ENCODE measurements at places on chromosomes 12 and 14.

DNA sequence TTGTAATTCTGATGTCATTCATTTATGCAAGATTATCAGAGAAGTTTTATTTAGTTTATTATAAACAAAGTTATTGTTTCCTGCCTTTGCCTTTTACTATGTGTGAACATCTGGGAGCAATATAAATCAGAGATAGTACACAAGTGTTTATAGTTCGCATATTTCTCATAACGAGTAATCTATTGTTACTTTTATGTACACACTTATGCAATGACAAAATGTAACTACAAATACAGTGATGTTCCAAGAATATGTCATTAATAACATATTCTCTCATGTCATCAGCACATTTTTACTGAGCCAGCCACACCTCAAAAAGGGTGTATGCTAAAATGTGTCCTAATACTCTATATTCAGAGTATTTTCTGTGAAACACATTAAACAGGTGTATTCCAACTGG lies 243.2 kb downstream of the ALX1 start:
- no peak for DNase-seq

GRCh38 chr14:27506272-27506671 lies 908.4 kb upstream of the NOVA1 start:
- DNase-seq, result no peak

- no peak for DNase-seq
Observed at GRCh38 chr12:63849106-63849620, 4.7 kb downstream of the SRGAP1 start.

- DNase-seq, result peak; percentile 66
Observed at GRCh38 chr14:35814371-35815005, 5.4 kb upstream of the RALGAPA1 start.

DNA sequence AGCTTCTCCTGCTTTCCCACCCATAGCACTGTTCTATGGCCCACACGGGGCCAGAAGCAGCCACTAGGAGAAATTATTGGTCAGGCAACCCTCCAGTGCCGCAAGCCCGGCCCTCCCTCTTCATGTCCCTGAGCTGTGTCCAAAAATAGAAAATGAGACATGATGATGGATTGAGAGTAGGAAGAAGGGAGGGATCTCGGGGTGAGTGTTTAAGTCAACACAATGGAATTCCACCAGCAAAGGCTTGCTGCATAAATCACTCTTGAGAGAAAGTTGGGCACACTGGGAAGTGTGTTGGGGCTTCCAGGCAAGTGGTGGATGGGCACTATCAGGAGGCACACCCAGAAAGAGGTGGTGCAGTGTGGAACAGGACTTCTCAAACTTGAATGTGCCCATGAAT lies 94.2 kb downstream of the LLPH start:
- no peak for DNase-seq

GRCh38 chr12:89448951-89449371 lies 75.6 kb downstream of the GALNT4 start:
- no peak for DNase-seq

GRCh38 chr14:92532490-92533163 lies 19.0 kb downstream of the RIN3 start:
- DNase-seq, result no peak

DNA sequence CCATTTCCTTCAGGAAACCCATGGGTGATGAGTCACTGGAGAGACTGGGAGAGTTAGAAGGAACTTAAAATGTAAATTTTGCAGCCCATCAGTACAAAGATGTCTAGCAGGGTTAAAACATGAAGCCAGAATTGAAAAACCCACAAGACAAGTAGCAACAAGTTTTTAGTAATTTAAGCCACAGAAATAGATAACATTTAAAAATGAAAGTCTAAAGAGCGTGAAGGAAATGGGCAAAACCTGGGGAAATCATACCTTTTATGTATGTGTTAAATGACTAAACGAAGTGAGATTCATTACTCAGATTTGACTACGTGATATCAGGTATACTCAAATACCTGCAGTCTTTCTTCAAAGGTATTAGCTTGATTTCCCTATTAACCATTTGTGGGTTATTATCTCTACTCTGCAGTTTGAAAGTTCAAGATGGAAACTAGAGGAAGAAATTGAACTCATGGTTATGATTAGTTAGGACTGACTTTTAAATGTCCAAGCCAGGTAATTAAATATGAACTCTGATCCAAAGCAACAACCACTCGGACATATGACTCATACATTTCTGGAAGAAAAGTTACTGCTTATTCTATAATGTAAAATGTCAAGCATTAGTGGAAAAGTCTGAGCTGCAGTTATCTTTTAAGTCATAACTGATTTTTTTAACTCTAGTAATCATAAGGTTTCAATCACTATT lies 84.1 kb downstream of the ITPR2 start:
- DNase-seq, result no peak

GRCh38 chr12:56358836-56359532 lies 923 bp downstream of the STAT2 start:
- DNase-seq, result no peak

DNA sequence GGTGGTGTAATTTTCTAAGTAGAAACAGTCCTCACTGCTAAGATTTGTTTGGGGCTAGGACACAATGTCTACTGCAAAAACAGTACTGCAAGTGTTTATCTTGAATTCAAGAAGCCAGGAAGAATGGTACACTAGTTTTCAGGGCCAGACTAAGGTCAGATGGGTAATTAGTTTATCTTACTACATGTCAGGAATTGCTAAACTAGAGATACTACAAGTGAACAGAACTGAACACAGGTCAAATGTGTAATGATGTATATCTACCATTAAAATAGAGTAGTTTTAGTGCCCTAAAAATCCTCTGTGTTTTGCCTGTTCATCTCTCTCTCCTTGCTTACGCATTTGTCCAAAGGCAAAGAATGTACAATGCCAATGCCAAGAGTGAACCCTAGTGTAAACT lies 2.3 kb upstream of the RPL41 start:
- DNase-seq, result no peak

- no peak for DNase-seq
Observed at GRCh38 chr14:58491593-58491992, 64.1 kb downstream of the KIAA0586 start.

- peak; percentile 2 for DNase-seq
Observed at GRCh38 chr12:121849665-121850064, 9.0 kb downstream of the HPD start.

- DNase-seq, result no peak
Observed at GRCh38 chr12:93616584-93617101, 44.2 kb downstream of the SOCS2 start.

DNA sequence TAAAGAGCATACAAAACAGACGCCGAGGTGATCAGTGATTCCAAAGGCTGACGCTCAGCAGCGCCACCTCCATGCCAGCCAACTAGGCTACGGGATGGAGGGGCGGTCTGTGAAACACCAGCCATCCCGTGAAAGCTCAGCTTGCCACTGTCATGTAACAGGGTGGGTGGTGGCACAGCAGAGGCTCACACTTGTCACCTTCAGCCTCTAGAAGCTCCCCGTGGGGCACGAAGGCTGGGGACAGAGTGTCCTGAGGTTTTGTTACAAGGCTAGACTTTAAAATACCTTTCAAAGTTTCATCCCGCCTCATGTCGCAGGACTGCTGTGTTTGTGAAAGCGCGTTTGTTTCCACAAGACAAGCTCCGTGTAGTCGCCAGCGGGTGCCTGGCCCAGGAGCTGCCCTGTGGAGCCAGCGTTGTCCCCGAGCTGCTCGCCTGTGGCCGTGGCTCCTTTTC lies 20.7 kb downstream of the XRCC3 start:
- no peak for DNase-seq

- no peak for DNase-seq
Observed at GRCh38 chr12:75706786-75707605, 195.6 kb upstream of the KRR1 start.
